ENCODE measurements at places on chromosomes 2 and 18. TPM values are rescaled to one million over a fixed set of nuclear protein-coding genes. Genes with fewer than 3 reads are reported as not detected.

The MYOM1 gene
- total RNA-seq, result 0.17 TPM

The NYAP2 gene
- total RNA-seq, result not detected

The GRB14 gene
- 7.6 TPM for total RNA-seq

The UGT1A8 gene
- not detected for total RNA-seq

The DSG1 gene
- not detected for total RNA-seq

The TP53I3 gene
- total RNA-seq, result 45.7 TPM

The FASTKD1 gene
- 47.6 TPM for total RNA-seq

The UGT1A4 gene
- total RNA-seq, result not detected

The CXCR1 gene
- total RNA-seq, result not detected

DNA sequence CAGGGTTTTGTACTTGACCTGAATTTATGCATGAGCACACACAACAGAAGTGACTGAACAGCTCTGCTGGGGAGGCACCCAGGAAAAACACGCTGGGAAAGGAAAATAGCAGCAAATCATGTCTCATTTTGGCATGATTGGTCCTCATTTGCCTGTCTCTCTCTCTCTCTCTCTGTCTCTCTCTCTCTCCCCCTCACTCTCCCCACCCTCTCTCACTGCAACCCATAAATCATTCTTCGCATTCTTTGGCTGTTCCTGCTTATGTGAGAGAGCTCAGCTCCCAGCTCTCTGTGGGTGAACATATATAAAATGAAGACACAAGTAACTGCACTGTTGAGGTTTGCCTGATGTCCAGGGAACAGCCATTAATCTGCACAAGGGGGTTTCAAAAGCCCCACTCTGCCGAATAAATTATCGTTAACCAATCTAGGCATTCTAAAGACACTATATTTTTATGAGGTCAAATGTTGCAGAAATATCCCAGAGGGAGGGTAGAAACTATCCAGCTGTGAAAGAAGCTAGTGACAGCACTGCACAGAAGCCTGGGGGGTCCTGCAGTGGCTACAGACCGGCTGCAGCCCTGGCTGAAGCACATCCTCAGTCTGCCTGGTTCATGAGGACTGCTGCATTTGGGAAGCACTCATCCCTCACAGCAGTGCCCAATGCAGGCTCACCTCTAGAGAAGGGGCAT is 260.3 kb downstream of the AFF3 start:
- DNase-seq, result no peak

DNA sequence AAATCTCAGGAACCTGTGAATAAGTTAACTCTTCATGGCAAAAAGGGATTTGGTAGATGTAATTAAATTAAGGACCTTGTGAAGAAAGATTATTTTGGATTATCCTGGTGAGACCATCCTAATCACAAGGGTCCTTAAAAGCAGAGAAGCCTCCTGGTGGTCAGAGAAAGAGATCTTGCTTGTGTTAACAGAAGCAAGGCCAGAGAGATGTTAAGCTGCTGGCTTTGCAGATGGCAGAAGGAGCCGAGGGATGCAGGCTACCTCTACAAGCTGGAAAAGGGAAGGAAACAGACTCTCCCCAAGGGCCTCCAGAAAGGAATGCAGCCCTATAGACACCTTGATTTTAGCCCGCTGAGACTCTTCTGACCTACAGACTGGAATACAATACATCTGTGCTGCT is 197.0 kb downstream of the STK39 start:
- peak; percentile 37 for DNase-seq

DNA sequence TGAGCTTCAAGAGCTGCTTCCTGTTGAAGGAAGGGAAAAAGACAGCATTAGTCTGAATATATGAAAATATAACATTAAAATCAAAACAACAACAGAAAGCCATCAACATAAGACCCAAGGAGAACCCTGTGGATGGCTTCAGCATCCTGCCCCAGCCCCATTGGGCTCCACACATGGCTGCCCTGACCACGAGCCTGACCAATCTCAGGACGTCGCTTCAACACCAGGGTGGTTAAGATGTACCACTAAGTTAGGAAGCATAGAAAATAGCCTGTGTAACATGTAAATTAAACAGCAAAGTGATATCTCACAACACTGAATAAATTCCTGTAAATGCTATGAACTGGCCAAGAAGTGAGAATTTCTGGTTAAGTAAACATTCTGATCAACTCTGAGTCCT is 77.2 kb upstream of the CD226 start:
- DNase-seq, result no peak

DNA sequence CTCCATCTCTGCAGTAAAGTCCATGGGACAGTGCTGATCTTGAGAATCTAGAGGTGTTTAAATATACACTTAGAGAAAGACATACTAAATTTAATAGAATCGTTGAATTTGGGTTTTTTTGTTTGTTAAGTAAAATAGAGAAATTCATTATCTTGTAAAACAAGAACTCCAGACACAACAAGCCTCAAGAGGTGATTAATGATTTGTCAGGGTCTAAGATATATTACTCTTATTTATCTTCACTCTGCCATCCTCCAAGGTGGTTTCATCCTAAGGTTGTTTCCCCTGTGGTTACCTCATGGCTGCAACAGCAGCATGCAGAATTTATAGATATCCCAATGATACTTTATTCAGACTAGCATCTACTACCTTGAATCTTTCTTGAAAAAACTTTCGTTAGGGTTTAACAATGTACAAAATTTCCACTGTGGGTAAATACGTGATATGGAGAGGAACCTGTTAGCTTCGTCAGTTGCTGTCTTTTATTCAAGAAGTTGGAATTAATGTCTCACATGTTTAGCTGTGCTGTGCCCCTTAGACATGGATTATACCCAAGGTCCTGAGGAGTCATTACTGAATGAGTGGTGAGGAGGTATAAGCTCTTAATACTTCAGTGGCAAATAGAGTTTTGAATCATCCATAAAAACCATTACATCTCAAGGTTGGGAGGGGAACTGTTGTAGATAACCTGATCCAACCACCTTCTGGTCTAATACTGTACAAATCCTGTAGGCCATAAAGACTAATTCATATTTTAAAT is 128.0 kb downstream of the GPD2 start:
- DNase-seq, result no peak

DNA sequence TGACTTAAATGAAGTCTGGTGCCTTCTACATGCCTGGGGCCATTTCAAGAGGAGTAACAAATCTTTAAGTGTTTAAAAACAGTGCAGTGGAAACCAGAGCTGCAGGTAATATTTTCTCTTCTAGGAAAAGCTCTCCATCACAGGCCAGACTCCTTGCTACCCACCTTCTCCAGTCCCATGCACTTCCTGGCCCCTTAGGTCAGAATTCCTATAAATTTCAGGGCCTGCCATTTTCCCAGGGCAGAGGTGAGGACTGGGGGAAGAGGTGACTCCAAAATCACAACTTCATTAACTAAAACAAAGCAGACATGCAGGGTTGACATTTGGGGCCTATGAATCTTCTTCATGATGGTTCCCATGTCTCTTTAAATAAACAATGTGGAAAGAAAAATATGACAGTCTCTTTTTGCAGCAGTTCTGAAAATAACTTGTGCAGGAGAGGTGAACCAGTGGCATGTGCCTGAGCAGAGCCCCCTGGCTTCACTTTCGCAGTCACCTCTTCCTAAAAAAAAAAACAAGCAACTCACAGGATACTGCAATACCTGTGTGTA is 63.7 kb upstream of the TANC1 start:
- no peak for DNase-seq

- DNase-seq, result no peak
Measured at GRCh38 chr18:28725876-28726275, 548.9 kb upstream of the CDH2 start.

GRCh38 chr18:41144441-41144840 is 810.6 kb upstream of the PIK3C3 start:
- DNase-seq, result no peak

DNA sequence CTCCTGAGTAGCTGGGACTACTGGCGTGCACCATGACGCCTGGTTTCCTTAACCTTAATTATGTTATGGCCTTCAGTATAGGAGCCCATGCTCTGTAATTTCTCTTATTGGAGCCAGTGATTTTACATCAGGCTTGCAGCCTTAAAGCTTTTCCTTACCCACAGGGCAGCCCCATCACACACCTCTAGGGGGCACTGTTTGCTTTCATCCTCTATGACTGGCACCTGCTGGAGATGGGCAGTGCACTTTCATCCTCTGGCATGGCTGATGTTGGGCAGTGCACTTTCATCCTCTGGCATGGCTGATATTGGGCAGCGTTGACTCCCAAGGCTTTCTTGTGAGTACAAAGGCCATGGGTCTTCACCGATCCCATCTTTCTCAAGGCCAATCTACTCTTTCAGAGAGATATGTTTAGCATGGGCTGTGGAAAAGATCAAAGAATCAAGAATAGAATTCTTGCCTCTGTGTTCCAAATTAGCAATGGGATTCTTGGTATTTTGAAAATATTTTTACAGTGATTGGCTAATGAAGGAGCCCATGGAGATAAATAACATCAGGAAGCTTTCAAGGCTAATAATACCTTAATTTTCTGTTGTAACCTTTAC is 80.7 kb upstream of the MEX3C start:
- peak; percentile 74 for DNase-seq

DNA sequence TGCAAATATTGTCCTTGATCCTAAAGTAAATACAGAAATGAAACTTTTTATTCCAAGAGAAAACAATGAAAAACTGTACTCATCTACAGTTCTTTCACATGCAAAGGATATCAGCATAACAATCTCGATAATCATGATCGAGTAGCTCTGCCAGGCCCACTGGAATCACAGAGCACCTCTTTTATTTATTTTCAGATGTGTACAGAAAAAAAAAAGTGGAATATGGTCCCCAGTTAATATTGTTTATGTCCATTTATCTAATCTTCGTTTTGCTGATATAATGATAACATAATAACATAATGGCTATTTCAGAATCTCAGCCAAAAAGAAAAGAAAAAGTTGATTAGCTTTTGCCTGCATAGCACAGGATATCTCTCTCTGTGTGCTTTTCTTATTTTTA is 6.5 kb downstream of the ZNF385B start:
- no peak for DNase-seq

DNA sequence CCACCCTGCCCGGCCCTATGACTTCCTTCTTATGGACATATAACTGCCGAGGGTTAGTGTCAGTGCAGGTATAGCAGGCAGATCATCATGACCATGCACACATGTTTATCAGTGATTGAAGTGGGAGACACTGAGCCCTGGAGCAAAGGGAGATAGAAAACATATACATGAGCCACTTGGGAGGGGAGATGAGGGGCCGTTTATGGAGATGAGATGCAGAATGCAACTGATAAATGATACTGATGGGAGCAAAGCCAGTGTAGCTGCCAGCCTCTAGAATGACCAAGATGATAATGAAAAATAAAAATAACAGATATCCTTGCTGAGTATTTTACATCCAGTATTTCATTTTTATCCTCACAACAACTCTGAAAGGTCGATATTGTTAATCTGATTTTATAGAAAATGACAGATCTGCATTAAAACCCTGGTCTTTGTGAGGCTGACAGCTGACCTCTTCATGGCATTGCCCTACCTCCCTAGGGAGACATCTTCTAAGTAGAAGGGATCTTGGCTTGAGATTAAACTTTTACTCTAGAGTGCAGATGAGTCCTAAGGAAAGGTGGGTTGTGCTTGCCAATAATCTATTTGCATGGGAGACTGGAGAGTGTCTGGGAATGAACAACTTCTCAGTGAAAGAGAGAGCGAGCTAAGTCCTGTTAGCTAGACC is 178.4 kb upstream of the LHCGR start:
- DNase-seq, result no peak

- DNase-seq, result no peak
Measured at GRCh38 chr2:61632276-61633169, 94.4 kb upstream of the XPO1 start.

DNA sequence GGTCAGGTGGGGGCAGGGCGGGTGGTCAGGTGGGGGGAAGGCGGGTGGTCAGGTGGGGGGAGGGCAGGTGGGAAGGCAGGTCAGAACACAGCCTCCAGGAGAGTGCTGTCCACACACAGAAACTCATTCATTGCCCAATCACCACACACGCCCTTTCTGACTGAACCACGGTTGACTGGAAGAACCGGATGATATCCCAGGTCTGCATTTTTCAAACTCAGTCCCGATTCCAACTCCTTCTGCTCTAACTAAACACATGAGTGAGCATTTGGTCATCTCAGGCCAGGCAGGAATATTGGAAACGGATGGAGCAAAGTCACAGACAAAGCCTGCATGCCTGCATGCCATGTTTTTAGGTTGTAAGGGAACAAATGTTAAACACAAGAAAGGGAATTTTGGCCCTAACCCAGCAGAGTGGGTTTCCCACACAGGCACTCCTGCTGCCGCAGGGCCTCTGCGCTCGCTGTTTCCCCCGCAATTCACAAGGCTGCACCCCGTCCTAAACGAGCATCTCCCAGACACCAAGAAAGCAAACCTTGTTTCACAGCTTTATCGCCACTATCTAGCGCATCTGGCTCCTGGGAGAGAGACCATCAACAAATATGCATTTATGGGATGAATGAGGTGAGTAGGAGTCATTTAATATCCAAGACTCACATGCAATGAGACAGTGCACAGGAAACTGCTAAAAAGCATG is 100.1 kb downstream of the ZNF516 start:
- no peak for DNase-seq

GRCh38 chr2:8539743-8540551 is 141.9 kb upstream of the ID2 start:
- DNase-seq, result peak; percentile 65

GRCh38 chr2:223076573-223076972 is 24.6 kb downstream of the KCNE4 start:
- DNase-seq, result no peak

Measured in H9 (cell line).